ENCODE measurements at places on chromosomes 5 and 9.
A peak's percentile ranks its signal among the peaks of the same experiment; 100 is the strongest.

DNA sequence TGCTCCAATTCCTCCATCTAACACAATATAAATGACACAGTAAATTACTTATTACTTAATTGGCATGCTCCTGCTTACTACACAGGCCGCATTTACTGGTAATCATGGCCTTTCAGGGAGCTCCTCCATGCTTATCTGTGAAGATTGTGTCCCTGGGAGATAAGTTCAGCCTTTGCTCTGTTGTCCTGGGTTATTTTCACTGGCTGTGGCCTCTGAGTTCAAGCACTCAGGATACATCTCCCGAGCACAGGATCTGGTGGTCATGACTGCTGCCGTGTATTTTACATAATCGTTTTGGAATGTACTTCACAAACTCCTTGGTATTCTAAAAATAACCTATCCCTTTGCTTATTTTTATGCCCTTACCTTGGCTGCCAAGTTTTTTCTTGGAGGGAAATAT is 215.7 kb downstream of the ICE1 start:
- DNase-seq: no peak

DNA sequence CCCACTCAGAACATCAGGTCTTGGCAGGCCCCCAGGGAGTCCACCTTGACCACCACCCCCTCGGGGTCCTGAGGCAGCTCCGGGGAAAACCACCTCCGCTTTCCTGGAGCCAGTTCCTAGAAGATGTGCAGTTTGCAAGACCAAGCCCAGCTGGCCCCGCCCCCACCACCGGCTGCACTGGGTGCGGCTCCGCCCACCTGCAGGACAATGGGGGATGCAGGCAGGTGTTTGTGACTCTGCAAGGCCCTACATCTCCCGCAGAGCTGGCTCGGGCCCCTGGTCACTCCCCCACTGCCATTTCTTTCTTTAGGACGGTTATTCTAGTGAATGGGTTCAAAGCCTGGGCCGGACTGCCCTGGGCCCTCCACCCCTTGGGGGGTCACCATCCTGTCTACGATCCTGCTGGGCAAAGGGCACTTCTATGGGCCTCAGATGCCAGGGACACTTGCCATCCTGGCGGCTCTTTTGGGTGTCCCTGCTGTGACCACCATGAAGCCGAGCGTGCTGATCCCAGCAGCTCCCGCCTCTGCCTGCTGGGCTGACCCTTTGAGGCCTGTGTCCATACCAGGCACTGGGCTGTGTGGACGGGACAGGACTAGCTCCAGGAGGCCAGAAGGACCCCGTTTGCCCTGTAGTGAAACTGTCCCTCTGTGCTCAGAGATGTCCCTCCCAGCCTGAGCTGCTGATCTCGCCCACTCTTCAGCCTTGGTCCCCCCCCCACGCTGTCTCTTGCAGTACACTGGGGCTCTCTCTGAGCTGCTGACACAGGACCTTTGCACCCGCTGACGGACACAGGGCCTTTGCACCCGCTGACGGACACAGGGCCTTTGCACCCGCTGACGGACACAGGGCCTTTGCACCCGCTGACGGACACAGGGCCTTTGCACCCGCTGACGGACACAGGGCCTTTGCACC is 5.9 kb upstream of the NACC2 start:
- DNase-seq: peak; percentile 67

GRCh38 chr9:125024917-125025316 is 84.0 kb upstream of the GOLGA1 start:
- DNase-seq: no peak

- DNase-seq: no peak
Measured at GRCh38 chr9:89842267-89842768, 237.5 kb downstream of the GADD45G start.

DNA sequence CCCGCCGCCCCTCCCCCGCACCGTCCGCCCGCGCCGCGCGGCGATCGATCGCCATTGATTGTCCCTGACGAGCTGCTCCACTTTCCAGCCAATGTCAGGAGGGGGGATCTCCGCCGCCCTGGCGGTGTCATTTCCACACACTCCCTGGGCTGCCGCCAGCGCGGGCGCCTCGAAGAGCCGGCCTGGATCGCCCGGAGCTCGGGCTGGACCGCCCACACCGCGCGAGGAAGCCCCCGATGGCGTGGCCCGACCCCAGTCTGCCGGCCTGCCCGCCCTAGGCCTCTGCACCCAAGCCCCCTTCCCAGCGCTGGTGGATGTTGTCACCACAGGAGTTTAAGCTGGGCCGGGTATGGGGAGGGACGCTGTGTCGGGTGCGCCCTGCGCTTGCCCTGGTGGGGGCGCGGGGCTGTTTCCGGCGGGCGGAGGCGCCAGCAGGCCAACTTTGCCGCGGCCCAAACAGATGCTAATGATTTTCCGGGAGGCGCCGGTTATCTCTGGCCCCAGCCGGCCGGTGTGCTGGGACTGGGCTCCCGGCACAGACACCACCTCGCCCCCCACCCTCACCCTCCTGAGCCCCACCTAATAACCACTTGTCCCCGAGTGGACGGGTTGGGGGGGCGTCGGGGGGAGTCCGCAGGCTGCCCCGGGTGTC is 10.6 kb upstream of the CXXC5 start:
- DNase-seq: peak; percentile 76

GRCh38 chr5:74044936-74045335 is 418.9 kb downstream of the ARHGEF28 start:
- DNase-seq: no peak

- DNase-seq: peak; percentile 13
Measured at GRCh38 chr5:64632251-64632650, 58.1 kb upstream of the SHISAL2B start.

DNA sequence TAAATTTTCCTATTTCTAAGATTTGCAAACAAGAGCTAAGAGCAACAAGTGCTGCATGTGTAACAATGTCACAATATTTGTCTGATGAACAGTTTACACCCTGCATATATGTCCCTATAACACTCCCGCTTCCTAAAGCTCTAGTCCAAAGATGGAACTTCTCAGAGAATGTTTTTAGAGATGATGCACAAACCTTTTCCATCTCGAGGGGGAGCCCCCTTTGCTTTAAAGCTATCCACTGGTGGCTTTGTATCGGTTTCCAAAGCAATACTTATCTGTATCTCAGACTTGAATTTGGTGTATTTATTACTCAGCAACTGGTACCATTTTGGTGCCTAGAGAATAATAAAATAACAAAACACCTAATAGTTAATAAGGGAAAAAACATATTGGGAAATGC is 11.0 kb downstream of the CEP120 start:
- no peak for DNase-seq

DNA sequence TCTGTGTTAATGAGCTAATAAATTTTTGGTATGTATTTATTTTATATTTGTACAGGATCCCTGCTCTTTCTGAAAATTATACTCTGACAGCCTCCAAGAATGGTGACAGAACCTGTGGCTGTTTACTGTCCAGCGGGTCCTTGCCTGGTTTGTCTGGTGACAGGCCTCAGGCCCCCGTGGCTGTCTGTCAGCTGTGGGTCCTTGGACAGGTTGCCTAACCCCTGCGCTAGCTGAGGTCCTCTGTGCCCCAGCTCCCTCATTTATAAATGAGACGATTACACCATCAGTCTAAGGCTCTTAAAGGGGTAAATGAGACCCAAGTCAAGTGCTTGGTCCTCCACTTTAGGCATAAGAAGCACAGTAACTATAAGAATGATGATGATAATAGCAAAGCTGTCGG is 125.1 kb upstream of the COL5A1 start:
- no peak for DNase-seq

DNA sequence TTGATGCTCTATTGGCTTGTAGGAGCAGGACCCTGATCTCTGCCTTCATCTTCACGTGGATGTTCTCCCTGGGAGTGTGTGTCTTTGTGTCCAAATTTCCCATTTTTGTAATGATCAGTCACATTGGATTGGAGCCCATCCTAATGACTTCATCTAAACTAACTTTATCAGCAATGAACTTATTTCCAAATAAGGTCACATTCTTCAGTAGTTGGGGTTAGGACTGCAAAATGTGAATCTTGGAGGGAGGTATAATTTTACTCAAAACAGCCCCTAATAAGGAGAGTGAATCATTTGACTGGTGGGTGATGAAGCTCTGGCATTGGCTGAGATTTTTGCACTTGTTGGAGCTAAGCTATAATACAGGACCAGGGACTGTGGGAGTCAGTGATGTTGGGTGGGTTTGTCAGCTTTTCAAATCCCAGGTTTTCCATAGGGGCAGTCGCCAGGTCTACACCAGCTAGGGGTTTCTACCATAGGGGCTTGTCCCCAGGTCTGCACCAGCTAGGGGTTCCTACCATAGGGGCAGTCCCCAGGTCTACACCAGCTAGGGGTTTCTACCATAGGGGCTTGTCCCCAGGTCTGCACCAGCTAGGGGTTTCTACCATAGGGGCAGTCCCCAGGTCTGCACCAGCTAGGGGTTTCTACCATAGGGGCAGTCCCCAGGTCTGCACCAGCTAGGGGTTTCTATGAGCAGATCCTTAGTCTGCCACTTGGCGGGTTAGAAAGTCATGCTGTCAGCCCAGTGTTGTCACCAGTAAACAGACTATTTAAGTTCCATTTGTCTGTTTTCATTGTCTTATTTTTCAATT is 382.6 kb upstream of the DAP start:
- no peak for DNase-seq

GRCh38 chr5:179192891-179193470 is 132.8 kb downstream of the ZNF354C start:
- no peak for DNase-seq

DNA sequence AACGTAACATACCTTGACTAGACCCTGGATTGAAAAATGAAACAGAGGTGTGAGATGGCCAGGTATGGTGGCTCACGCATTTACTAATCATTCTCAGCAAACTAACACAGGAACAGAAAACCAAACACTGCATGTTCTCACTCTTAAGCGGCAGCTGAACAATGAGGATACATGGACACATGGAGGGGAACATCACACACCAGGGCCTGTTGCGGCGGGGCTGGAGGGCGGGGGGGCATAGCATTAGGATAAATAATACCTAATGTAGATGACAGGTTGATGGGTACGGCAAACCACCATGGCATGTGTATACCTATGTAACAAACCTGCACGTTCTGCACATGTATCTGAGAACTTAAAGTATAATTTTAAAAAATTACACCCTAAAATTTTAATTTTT is 15.9 kb downstream of the RAPGEF6 start:
- no peak for DNase-seq

GRCh38 chr5:32020271-32020670 is 153.8 kb downstream of the GOLPH3 start:
- DNase-seq: no peak

- peak; percentile 56 for DNase-seq
Measured at GRCh38 chr5:138180183-138180782, 1.4 kb downstream of the KIF20A start.

DNA sequence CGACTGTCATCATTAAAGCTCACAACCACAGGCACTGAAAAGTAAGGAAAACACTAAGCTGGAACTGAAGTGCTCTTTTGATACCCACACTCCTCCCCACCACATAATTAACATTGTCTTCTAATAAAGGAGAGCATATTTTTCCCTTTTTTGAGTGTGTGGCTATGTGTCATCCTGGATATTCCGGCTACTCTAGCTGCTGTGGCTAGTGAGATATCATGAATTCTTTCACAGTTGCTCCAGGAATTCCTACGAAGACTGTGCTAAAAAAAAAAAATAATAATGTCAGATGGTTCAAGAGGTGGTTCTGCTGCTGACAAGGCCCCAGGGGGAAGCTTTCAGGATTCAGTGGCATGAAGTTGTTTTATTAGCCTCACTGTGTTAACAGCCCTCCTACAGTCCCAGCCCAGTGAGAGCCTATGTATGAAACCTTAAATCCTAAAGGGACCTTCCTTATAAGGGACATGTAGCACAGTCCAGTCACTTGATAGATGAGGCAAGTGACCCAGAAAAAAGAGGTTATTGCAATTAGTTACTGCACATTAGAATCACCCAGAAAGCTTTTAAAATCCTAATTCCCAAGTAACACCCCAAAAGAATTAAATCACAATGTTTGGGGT is 46.6 kb downstream of the TMEM252 start:
- DNase-seq: no peak

DNA sequence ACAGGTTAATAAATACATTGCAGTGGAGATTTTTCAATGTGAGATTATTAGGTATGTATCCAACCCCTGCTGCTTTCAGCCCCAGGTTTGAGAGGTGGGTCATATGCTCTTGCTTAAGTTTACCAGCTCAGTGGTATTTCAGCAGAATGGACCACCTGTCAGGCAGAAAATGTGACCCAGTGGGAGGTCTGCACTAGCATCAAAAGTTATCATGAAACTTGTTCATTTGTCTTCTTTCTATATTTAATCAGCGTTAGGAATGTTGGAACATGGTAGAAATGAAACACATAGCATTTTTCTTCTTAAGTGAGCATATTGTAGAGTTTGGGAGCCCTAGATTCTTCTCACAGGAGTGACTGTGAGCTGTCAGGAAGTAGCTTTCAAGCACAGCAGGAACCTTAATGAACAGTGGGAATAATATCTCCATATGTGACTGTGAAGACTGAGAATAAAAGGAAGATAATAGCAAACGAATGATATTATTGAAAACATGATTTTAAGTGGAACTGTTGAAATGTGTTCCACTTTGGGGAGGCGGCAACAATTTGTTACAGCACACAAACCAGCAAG is 596.9 kb upstream of the CDH6 start:
- no peak for DNase-seq

GRCh38 chr5:7515284-7515914 is 119.5 kb downstream of the ADCY2 start:
- no peak for DNase-seq

DNA sequence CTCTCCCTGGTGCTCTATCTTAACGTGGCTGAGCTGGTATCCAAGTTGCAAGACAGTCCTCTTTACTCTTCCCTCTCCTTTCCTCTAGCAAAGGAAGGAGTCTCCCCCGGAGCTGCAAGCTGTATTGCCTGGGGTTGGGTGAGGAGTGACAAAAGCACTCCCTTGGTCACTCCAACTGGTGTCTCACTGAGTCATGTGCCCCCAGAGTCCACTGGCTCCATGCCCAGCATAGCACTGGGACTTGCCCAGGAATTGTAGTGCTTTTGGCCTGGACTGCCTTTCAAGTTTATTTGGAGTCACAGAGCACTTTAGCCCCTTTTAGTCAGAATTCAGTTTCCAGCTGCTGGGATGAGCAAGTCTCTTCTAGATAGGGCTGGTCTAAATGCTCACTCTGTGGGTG is 82.6 kb upstream of the FST start:
- no peak for DNase-seq

GRCh38 chr5:67746103-67746502 is 469.5 kb upstream of the PIK3R1 start:
- no peak for DNase-seq

DNA sequence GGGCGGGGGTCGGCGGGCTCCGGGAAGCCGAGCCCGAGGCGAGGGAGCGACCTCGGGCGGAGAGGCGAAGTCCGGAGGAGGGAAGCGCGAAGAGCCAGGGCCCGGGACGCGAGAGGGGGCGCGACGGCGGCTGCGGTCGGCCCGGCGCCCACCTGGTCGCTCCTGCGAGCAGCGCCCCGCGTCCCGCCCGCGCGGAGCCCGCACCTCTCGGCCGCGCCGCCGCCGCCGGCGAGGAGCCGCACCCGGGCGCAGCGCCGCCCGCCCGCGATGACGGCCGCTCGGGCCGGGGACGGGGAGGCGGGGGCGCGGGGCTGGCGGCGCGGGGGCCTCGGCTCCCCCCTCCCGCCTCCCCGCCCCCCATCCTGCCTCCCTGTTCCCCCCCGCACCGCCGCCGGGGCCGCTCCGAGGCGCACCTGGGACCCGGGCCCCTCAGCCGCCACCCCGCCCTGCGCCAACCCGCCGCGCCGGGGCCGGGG is 2.6 kb downstream of the NR5A1 start:
- no peak for DNase-seq

- DNase-seq: no peak
Measured at GRCh38 chr5:18314192-18314778, 680.0 kb downstream of the TAF11L14 start.

- DNase-seq: no peak
Measured at GRCh38 chr5:114266374-114266773, 95.5 kb upstream of the KCNN2 start.

GRCh38 chr9:111034898-111035539 is 3.3 kb downstream of the LPAR1 start:
- no peak for DNase-seq
